Naive thymus-derived CD8-positive, alpha-beta T cell (primary cell): ENCODE measurements at places on chromosomes 6 and 20.

DNA sequence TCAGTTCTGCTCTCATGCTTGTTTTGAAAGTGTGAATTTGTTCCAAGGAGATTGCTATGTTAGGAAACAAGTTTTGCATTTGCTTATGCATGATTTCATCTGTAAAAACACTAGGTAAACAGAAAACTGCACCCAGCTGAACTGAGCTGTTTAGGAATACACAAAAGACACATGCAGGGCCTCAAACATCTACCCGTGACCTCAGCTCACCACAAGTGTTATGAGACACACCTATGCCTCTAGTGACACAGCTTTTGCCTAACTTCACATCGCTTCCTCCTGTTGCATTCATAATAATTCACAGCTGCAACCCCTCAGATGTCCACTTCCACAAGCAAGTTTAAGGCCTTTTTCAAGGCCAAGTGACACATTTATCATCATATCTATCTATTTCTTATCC, 98.0 kb upstream of the SLC24A3 start:
- DNase-seq: no peak

DNA sequence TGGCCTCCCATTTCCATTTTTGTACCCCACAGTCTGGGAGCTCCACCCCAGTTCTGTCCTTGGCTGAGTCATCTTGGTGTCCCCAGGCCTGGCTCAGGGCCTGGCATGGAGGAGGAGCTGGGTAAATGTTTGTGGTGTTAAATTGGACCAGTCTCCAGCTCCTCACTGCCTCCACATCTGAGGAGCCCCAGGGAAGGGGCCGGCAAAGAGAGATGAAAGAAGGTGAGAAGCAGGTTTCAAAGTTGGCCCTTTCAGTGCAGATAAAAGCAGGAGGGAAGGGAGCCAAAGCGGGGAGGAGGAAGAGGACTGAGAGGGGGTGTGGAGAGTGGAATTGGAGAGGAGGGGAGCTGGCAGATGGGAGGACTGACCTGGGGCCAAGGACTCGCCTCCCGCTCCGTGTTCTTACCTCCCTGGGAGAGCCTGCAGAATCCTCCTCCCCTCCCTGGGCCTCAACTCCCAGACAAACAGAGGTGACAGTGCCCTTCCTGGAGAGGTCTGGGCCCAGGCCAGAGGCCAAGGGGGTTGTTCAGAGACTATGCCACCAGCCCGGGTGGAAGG, 89.0 kb downstream of the CD40 start:
- no peak for DNase-seq

- no peak for DNase-seq
Measured at GRCh38 chr6:148457137-148457842, 114.7 kb downstream of the SASH1 start.

DNA sequence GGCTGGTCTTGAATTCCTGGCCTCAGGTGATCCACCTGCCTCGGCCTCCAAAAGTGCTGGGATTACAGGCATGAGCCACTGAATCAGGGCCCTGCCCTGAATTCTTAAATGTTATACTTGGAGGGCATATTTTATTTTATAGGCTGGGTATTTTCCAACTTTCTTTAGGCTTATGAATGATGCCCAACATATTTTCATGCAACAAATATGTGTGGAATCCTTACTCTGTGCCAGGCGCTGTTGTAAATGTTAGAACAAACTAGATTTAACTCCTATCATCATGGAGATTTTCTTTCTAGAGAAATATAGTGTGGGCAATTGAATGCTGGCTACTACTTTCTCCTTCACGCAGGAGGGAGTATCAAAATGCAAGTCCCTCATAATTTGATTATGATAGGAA, 71.2 kb downstream of the SAMD5 start:
- no peak for DNase-seq

- no peak for DNase-seq
Measured at GRCh38 chr6:45929421-45930361, 86.0 kb downstream of the CLIC5 start.

DNA sequence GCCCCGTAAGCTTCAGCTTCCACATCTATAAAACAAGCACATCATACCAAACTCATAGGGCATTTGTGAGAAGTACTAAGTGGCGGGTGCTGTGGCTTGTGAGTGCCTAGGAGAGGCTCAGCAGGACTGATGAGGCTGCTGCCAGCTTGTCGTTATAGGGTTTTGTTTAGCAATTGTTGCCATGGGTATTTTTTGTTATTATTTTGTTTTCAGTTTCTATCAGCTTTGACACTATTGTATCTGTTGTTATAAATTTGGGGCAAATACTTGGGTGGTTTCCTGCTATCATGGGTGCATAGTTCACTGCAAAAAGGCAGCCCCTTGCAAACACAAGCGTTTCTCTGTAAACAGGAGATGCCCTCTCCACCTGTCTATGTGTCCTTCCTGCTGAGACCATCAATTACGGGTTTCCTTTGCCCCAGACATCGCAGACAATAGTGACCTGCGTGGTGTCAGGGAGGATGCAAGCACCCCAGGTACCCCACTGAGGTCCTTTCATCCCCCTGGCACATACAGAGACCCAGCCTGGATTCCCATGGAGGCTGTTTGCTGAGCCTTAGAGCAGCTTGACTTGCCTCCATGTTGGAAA, 3.1 kb upstream of the CCDC167 start:
- DNase-seq: peak; percentile 24

- DNase-seq: no peak
Measured at GRCh38 chr6:121765060-121765459, 329.6 kb downstream of the GJA1 start.

- no peak for DNase-seq
Measured at GRCh38 chr6:122829456-122829855, 40.4 kb downstream of the SMPDL3A start.

- DNase-seq: no peak
Measured at GRCh38 chr20:30922129-30922528, 335.3 kb upstream of the DEFB115 start.

DNA sequence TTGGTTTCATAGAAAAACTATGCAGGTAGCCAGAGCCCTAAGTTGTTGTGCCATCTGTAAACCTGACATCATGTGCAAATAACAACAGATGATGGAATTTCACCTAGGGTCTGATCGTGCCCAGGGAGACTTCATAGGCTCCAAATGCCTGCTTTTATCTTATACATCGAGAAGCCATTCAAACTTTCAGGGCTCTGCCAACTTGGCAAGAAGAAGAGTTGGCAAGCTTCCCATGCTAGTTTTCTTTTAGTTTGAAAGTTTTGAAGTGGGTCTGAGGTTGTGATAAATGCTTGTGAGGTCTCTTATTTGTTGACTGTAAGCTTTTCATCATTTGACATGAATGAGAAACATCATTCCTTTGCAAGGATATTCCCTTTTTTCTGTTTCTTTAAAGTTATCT, 175.4 kb upstream of the FLRT3 start:
- no peak for DNase-seq

GRCh38 chr6:170376386-170377043, 70.0 kb downstream of the FAM120B start:
- no peak for DNase-seq

- DNase-seq: no peak
Measured at GRCh38 chr6:117272891-117273290, 7.5 kb downstream of the VGLL2 start.

DNA sequence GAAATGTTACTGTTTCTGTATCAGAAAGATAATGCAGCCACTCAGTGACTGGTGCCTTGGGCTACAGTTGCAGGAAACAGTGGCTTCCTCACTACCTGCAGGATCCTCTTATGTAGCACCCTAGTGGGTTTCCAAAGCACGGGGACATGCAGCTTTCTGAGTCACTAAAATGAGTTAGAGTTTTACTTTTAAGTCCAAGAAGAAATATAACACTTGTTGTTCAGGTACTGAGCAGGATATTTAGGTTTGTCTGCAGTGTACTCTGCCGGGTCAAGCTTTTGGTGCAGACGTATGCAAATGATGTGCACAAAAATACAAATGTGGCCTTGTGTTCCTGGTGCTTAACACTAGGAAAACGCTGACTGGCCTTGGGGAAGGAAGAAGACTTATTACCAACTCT, 22.0 kb downstream of the ACSS1 start:
- DNase-seq: peak; percentile 31

- peak; percentile 61 for DNase-seq
Measured at GRCh38 chr6:28252009-28252975, at the start of gene ZKSCAN4. Gene ZKSCAN4 (minus strand): TSS chr6:28252269. CDS start chr6:28251980, 289 bp downstream.

- DNase-seq: no peak
Measured at GRCh38 chr6:62039605-62040004, 246.4 kb downstream of the KHDRBS2 start.

GRCh38 chr6:109309917-109310316, 72.3 kb downstream of the CD164 start:
- DNase-seq: no peak

GRCh38 chr6:142387997-142388815, 86.4 kb downstream of the ADGRG6 start:
- no peak for DNase-seq

- no peak for DNase-seq
Measured at GRCh38 chr6:10412461-10413261, 2.2 kb downstream of the TFAP2A start.

- no peak for DNase-seq
Measured at GRCh38 chr6:142292166-142292924, 9.5 kb upstream of the ADGRG6 start.

- DNase-seq: no peak
Measured at GRCh38 chr20:32089637-32090362, 19.7 kb upstream of the TM9SF4 start.

DNA sequence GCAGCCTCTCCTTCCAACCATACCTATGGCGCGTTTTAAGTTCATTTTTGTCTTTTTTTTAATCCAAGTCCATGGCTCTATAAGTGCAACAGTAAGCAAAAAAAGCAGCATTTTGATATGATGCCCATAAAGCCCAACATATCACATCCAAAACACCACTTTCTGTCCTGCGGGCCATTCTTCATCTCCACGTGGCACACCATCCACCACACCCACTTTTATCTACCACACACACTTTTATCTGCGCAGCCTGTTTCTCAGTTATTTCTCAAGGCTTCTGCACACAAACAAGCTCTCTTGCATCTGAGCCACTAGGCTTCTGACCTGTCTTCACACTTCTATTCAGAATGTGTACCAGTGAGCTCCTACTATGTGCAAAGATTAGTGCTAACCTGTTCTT, 5.3 kb downstream of the GCLC start:
- DNase-seq: no peak

- DNase-seq: no peak
Measured at GRCh38 chr6:71476371-71476770, 187.8 kb downstream of the OGFRL1 start.

- DNase-seq: peak; percentile 94
Measured at GRCh38 chr6:142900227-142900971, 44.6 kb downstream of the HIVEP2 start.

GRCh38 chr6:26224940-26225847, 138.0 kb downstream of the HFE start:
- DNase-seq: no peak

- no peak for DNase-seq
Measured at GRCh38 chr6:166936079-166936787, 20.1 kb downstream of the RNASET2 start.

GRCh38 chr20:36017048-36017951, 48.9 kb downstream of the CNBD2 start:
- no peak for DNase-seq

DNA sequence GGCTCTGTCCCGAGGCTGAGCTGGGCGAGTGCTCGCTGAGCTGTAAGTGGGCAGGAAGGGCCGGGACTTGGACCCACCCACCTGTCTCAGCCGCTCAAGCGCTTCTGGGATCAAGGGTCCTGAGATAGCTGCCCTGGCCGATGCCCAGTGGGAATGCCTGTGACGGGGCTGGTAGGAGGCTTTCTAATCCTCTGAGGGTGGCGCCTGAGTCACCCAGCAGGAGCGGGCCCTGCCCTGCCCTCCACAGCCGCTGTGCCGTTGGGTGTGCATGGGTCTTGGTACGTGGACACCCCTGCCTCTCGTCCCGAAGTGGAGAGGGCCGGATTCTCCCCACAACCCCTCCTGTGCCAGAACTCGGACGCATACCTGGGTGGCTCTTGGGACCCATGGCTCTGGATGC, 43.1 kb upstream of the GATA5 start:
- DNase-seq: no peak

GRCh38 chr6:34390531-34391472, 1.7 kb downstream of the NUDT3 start:
- no peak for DNase-seq

GRCh38 chr20:1185316-1185741, 548 bp upstream of the TMEM74B start:
- no peak for DNase-seq

DNA sequence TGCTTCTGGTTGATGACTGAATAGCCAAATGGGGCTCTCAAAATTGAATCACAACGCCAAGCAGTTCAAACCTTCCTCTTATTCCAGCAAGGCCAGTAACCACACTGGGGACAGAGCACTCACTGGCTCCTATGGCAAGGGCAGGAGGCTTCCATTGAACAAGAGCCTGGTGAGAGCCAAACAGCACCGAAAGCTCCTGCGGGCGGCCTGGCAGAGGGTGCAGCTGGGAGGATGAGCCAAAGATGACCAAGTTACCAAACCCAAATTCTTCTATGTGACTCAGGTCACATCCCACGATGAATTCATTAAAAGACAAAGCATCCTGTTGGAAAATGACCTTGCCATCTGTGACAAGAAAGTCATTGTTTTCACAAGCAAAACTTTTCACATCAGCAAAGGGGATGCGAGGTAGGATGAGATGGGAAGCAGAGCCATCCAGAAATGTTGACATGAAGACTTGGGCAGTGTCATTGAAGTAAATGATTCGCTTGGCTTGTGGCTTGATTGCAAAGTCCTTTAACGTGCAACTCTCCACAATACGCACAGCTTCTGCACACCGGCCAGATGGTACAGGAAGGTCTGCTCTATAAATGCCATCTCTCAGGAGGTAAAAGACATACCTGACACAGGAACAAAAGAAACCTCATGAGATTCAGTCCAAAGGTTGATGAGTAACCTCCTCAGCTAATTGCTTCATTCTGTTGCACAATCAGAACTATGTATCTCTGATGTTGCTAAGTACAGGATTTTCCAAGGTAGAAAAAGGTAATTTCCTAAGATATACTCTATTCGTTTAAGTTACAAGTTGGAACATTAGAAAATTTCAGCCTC, 36.3 kb downstream of the ROS1 start:
- DNase-seq: no peak

DNA sequence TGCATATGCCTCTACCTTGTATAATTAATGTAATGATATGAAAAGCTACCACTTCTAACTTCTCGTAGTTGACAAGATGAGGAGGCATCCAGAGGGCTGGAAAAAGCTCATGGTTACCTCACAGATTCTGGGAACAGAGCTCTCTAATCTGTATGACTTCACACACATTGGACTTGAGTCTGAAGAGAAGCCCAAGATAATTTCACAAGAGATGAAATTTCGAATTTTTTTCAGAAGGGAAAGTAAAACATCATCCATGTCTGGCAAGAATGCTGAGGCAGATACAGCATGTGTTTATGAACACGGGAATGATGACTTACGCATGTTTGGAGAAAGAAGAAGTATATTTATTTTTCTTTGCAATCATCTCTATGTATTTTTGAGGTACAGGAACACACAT, 141.8 kb upstream of the TENT5A start:
- no peak for DNase-seq

- no peak for DNase-seq
Measured at GRCh38 chr6:72711731-72712130, 89.9 kb downstream of the KCNQ5 start.

- DNase-seq: no peak
Measured at GRCh38 chr20:58652606-58653294, 1.7 kb downstream of the STX16 start.
